Muscle of back (tissue), 13 donors: ENCODE measurements at places on chromosomes 2 and 18.
A peak's percentile ranks its signal among the peaks of the same experiment; 100 is the strongest.

GRCh38 chr2:64730551-64731262, 77.0 kb upstream of the SERTAD2 start:
- DNase-seq, result peak; percentile 87

GRCh38 chr2:201040867-201041628, 30.4 kb downstream of the HYCC2 start:
- DNase-seq, result no peak

GRCh38 chr18:5693699-5694294, 150.0 kb upstream of the EPB41L3 start:
- DNase-seq, result peak; percentile 81

DNA sequence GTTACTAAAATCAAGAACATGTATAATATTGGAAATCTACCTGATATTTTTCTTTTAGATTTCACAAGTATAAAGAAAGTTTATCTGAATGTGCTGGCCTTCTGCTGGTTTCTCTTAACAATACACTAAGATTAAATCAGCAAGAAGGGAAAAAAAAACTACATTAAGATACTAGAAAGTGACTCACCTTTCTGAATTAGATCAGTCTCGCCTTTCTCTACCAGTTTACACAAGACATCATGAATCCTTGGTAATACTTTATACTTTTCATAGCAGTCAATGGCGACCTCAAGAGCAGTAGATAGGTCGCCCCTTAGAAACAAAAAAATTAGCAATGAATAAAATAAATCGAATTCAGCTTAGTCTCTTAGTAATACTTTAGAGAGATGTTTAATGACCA, 61.2 kb downstream of the LRPPRC start:
- no peak for DNase-seq

- no peak for DNase-seq
Measured at GRCh38 chr2:112772322-112772721, 7.9 kb upstream of the CKAP2L start.

- DNase-seq, result no peak
Measured at GRCh38 chr2:63261137-63261621, 210.5 kb downstream of the OTX1 start.

GRCh38 chr2:211513446-211513845, 957.0 kb downstream of the CPS1 start:
- no peak for DNase-seq

DNA sequence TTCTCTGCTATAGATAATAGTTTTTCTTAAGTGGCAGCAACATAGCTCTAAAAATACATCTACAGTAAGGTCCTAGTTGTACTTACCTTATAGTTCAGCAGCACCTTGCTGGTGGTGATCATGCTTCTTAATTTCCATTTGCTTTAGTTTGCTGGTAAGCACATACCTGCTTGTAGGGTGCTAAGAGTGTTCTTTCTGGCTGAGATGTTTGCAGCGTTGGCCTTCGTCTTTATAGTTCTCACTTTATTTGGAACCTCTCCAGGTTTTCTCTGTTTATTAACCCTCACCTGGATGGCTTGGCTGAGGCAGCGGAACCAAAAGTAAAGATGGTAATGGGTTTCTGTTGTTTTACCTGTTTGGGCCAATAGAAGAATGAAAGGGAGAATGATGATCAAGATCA, 123.6 kb upstream of the EFEMP1 start:
- DNase-seq, result no peak

GRCh38 chr2:75102011-75102410, 97.3 kb downstream of the TACR1 start:
- no peak for DNase-seq

GRCh38 chr2:222806526-222807137, 54.2 kb upstream of the ACSL3 start:
- DNase-seq, result no peak

- no peak for DNase-seq
Measured at GRCh38 chr2:136135921-136136906, 18.3 kb upstream of the CXCR4 start.

GRCh38 chr18:59994357-59994756, 94.6 kb downstream of the PMAIP1 start:
- DNase-seq, result no peak

DNA sequence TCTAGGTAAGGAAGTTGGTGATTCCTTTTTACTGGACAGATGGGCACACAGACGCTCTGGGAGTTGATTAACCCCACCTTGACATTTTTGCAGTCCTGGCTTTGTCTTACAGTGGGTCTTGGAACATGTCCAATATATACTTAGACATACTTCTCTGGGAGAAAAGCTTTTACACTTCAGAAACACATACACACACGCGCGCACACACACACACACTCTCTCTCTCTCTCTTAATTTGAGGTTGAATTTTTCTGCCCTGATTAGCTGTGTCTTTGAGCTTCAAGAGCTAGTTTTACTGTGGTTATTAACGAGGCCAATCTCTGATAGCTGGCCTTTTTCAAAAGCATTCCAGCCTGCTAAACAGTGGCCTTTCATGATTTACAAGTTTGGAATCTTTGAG, 215.0 kb downstream of the MYCN start:
- no peak for DNase-seq
